NCI-H524 treated with DMSO at 0.1 percent for 48 hours (cell line): ENCODE measurements at places on chromosomes 12 and 14.
A peak's percentile ranks its signal among the peaks of the same experiment; 100 is the strongest.

DNA sequence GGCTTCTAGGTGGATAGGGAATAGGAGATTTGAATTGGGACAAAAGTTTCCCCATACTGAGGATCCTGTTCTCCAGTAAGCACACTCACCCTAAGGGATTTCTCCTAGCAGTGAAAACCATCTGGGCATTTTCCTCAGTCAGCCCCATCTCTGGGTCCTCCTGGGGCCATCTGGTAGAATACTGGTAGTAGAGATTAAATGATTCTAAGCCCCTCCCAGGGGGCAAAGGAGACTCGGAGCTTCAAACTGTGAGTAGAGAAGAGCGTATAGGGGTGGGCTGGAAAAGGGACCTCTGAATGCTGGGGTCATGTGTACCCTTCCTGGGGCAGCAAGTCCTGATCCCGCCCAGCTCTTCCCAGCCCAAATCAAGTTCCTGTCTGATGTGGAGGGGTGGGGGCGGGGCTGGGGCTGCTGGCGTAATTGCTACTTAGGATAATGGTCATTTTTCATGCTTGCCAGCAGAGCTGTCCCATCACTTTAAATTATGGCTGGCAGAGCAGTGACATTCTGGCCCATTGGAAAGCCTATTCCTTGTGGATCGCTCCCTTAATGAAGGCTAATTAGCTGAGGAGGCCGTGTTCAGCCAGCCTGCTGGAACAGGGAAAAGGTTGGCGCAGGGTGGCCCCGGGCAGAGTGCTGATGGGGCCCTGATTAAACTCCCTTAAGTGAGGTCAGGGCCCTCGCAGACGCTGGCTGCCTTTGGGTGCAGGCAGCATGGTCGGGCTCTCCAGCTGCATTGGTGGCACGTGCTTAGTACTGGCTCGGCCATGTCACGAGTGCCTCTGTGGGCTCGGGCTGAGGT lies 127.8 kb downstream of the TSPAN9 start:
- DNase-seq = peak; percentile 85

DNA sequence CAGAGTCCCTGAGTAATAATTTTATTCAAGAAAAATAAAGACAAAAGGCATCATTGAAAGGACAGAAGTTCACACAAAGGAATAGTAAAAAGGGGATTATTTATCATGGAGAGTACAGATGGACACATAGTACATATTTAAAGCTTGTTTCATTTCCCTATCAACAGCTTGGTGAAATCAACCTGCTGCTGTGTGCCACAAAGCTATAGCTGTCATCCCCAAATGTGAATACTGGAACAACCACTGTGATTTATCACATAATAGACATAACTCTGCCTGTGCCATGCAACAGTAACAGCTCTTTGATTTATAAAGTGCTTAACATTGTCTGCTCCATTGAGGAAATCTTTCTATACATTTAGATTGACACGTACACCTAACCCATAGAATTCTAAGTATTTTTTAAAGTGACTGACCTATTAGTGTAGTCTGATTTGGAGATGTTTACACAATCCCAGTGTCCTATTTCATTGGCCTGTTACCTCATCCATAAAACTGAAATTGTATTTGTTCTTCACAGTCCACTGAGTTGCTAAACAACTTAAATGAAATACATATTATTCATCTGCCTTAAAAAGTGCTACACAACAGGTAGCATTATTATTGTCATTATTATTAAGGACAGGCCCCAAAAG lies 3.3 kb downstream of the NEMF start:
- DNase-seq = no peak

GRCh38 chr12:67208281-67209067 lies 60.7 kb upstream of the CAND1 start:
- no peak for DNase-seq

GRCh38 chr12:48979602-48980388 lies 1.7 kb downstream of the WNT1 start:
- no peak for DNase-seq

DNA sequence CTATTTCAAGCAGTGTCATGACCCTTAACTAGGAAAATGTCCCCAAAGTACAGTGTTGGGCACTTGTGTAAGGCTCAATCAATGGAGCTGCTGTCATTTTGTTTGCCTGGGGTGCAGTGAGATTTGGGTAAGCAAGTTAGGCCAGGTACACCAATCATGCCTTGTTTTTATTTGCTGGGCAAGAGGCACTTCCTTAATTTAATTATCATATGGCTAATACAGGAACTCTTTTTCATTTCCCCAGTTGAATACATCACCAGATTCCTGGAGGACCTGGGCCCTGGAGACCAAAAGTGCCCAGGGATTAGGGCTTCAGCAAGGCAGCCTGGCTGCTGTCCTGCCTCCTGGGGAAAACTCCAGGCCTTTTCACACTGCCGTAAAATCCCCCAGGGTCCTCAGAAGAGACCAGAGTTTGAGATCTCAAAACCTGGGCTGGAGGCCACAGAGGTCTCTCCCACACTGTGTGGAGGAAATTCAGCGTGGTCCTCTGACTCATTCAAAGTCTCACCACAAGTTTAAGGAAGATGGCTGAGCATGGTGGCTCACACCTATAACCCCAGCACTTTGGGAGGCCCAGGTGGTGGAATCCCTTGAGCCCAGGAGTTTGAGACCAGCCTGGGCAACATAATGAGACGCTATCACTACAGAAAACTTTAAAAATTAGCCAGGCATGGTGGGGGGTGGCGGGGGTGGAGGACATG lies 28.4 kb upstream of the FOXN3 start:
- DNase-seq = no peak
